ENCODE measurements at places on chromosomes 11 and 22. TPM values are rescaled to one million over a fixed set of nuclear protein-coding genes. Genes with fewer than 3 reads are reported as not detected.

MYO18B gene
- 0.18 TPM for total RNA-seq

PANX2 gene
- 1.6 TPM for total RNA-seq

ZC3H7B gene
- 85.1 TPM for total RNA-seq

OOSP3 gene
- not detected for total RNA-seq

INPP5J gene
- total RNA-seq = 4.9 TPM

C1QTNF4 gene
- 0.63 TPM for total RNA-seq

MPEG1 gene
- 0.77 TPM for total RNA-seq

DNAJB7 gene
- 1.9 TPM for total RNA-seq

TSPAN18 gene
- 20.4 TPM for total RNA-seq

NDUFS3 gene
- total RNA-seq = 92.6 TPM

TIMP3 gene
- 2.5 TPM for total RNA-seq

DGCR6 gene
- total RNA-seq = 2.2 TPM

AGBL2 gene
- total RNA-seq = 0.79 TPM

CAPRIN1 gene
- 182 TPM for total RNA-seq

ST14 gene
- not detected for total RNA-seq

HSPB2 gene
- total RNA-seq = 2.0 TPM

VPREB1 gene
- not detected for total RNA-seq

TMEM151A gene
- total RNA-seq = 1.0 TPM

OR51B2 gene
- not detected for total RNA-seq

SLC22A8 gene
- total RNA-seq = 0.92 TPM

C22orf31 gene
- total RNA-seq = 0.40 TPM

ZDHHC5 gene
- total RNA-seq = 35.4 TPM

MLC1 gene
- total RNA-seq = 0.13 TPM

Measured in motor neuron (in vitro differentiated cells).